ENCODE measurements at places on chromosomes 5 and 9.

- no peak for DNase-seq
Measured at GRCh38 chr5:73962801-73963425, 336.9 kb downstream of the ARHGEF28 start.

DNA sequence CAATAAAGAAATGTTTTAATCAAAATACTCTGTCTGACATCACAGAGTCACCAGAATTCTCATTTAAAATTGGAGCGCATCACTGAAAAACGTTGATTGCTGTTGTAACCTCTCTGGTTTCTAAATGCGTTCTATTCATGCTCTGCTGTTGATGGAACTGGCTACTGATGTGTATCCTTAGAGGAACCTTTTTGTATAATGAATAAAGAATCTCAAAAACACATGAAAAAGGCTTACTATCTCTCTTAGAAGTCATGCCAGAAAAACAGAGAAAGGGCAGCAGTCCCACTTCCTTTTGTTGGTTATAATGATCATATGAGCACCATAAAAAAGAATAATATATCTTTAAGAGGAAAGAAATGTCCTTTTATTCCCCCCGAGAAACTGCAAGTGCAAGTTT lies 615.5 kb downstream of the TLE1 start:
- DNase-seq, result no peak

DNA sequence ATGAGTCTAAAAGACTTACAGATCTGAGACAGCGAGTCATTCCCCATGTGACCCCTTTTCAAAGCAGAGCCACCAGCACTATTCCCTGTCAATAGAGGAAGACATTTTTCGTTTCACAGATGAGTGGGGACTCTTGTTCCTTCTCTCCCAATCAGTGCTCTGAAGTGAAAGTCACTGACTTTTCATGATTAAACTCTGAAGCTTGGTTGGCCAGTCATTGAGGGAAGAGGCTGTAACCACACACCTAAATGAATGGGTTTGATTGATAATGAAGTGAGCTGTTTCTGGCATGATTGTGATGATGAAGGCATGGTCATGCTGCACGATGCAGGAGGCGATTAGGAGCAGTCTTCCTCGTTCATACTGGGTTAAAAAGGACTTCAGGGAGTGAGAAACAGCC lies 171.9 kb downstream of the ZNF462 start:
- DNase-seq, result no peak

DNA sequence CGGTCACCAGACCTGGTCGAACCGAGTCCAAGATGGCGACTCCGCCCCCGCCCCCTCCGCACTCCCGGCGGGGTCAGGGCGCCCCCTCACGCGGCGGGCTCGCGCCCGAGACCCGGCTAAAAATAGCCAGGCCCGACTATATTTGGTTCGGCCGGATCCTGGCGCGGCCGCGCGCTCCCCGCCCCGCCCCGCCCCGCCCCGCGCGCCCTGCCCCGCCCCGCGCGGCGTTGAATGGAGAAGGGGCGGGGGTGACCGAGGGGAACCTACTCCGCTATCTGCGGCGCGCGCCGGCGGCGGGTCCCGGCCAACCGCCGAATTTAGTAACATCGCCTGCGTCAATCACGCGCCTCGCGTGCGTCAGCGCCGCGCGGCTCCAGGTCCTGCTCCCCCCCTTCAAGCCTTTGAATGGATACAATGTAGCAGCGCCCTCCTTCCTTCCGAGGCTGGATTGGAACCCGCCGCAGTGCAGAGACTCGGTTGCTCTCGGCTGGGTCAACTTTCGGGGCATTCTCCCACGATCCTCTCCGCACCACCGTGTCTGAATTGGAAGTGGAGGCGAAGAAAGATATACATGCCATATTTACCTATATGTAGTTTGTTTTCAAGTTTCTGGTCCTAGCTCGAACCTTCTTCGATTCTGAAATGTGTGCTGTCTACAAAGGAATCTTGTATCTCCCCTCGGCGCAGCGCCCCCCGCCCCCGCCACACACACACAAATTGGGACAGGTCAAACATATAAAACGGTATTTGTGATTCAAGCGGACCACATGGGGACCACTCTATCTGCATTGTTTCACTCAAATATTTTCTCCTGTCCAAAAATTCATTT lies 1.6 kb upstream of the NR4A3 start:
- DNase-seq, result peak; percentile 81

DNA sequence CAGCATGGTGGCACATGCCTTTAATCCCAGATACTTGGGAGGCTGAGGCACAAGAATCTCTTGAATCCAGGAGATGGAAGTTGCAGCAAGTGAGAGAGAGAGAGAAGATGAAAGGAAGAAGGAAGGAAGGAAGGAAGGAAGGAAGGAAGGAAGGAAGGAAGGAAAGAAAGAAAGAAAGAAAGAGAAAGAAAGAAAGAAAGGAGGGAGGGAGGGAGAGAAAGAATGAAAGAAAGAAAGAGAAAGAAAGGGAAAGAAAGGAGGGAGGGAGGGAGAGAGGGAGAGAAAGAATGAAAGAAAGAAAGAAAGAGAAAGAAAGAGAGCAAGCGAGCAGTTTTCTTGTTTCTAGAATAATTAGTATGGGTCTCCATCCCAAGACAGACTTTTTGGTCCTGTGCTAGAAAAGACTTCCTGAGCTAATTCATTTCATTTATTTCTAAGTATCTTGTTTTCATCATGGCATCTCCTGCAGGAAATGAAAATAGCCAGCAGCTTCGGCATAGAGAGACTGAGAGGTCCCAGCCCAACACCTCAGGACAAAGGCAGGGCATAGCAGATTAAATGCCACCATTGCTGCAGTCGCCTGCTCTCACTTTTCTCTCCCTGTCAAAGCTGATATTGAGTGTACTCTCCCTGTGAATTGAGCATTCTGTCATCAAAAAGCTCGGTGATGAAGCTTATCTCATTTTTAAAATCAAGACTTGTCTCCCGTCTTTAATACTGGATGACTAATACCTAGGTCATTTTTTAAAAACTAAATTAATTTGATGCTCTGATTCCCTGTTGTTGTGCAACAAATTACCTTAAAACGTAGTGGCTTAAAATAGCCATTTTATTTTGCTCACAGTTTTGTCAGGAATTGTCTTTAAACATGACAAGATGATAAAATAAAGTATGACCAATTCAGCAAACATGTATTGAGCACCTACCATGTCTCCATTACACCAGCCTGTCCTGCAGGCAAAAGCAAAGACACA lies 91.8 kb upstream of the ADRA1B start:
- no peak for DNase-seq

DNA sequence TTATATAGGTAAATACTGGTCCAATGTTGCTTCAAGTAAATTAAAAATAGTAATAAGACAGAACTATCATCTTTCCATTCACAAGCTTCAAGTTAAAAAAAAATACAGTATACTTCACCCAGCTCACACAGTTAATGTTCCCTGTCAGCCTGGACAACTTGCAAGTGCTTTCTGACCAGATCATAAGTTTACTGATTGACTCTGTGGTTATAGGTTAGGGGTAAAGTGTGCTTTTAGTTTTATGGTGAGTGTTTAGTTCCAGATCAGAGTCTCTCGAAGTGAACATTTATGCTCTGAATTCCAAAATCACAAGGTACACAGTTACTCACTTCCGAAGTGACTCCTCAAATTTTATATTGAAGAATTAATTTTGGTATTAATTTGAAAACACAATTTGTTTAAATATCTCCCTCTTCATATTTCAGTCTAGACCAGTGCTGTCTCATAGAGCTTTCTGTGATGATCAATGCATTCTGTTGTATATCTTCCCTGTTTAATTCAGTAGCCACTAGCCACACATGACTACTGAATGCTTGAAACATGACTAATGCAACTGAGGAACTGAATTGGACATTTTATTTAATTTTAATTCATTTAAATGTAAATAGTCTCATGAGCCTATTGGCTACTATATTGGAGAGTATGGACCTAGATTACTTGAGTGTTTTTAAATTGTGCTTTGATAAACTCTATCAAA lies 90.7 kb downstream of the MEF2C start:
- no peak for DNase-seq

DNA sequence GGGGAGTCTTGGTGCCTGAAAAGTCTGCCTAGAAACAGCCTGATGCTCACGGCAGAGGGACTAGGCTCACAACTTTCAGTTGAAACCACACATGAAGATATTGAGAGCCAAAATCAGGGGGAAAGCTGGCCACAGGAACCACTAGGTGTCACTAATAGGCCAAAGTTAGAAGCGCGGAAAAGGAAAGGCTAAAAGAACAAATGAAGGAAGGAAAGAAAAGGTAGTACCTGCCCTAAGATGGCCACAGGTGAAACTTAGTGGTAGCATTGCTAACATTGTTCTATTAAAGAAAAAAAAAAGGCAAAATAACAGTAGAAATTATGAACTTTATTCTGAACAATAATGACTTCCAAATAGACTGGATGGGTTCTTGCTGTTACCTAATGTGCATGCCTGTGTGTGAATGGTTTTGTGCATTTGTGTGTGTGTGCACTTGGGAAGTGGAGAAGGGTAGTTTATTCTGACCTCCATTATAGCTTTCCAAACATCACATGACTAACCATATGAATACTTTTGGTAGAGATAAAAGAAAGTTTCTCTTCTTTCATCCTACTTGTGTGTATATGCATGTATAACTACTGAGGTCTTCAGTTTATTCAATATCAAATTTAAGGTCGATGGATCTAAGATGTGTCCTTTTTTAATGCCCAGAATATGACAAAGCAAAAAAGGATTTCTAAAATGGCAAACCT lies 2.1 kb upstream of the RFESD start:
- peak; percentile 62 for DNase-seq

DNA sequence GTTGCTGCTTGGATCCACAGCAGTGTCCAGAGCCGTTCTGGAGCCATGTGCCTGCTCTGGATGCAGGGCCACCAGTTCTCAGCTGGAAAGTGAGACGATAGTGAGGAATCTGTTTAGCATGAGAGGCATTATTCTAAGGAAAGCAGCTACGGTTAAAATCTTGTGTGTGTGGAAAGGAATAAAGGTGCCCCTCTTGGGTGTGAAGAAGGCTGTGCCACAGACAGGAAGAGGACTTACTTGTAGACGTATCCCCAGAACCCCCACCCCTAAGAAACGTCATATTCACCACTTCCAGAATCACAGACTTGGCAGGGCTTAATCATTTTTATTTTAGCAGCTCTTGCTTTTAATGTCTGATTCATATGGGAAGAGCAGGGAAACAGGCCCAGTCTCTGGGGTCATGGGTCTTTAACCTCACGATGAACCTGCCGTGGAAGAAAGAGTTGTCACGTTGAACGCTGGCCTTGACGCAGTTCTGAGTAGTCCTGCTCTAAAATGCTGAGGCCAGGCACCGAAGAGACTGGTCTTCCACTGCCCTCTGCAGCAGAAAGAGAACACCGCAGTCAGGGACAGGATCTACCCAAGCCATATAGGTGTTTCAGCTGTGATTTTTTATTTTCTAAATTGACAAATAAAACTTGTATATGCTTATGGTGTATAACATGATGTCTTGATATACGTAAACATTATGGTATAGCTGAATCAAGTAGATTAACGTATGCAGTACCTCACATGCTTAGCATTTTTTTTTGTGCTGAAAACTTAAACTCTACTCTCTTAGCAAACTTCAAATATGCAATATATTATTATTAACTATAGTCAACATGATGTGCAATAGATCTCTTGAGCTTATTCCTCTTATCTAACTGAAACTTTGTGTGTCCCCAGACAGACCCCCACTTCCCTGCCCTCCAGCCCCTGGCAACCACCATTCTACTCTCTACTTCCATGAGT lies 38.8 kb downstream of the CARTPT start:
- DNase-seq, result peak; percentile 25

- DNase-seq, result no peak
Measured at GRCh38 chr9:76181781-76182180, 212.4 kb downstream of the RFK start.

- DNase-seq, result no peak
Measured at GRCh38 chr9:75531588-75531987, 358.9 kb upstream of the PCSK5 start.

GRCh38 chr9:35842795-35843194 lies 13.8 kb downstream of the TMEM8B start:
- no peak for DNase-seq

GRCh38 chr9:75389101-75389500 lies 300.8 kb downstream of the OSTF1 start:
- no peak for DNase-seq

GRCh38 chr5:1161833-1162229 lies 39.6 kb upstream of the SLC6A19 start:
- no peak for DNase-seq

- DNase-seq, result no peak
Measured at GRCh38 chr9:120767451-120767850, 25.8 kb downstream of the FBXW2 start.

DNA sequence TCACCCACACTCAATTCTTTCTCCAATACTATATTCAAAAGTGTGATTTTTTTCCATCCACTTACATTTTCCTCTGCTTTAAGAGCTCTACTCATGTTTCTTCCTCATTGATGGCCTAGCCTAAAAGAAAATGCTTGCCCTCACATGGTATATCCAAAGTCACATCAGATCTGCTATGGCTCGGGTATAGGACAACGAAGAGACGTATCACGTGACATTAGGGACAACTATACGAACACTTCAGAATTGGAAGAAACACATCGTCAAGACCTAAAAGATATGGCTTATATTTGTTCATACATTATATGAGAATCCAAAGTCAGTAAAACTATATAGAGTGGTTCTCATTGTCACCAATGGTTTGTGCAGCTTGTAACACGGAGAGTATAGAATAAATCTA lies 8.2 kb upstream of the ISL1 start:
- no peak for DNase-seq

DNA sequence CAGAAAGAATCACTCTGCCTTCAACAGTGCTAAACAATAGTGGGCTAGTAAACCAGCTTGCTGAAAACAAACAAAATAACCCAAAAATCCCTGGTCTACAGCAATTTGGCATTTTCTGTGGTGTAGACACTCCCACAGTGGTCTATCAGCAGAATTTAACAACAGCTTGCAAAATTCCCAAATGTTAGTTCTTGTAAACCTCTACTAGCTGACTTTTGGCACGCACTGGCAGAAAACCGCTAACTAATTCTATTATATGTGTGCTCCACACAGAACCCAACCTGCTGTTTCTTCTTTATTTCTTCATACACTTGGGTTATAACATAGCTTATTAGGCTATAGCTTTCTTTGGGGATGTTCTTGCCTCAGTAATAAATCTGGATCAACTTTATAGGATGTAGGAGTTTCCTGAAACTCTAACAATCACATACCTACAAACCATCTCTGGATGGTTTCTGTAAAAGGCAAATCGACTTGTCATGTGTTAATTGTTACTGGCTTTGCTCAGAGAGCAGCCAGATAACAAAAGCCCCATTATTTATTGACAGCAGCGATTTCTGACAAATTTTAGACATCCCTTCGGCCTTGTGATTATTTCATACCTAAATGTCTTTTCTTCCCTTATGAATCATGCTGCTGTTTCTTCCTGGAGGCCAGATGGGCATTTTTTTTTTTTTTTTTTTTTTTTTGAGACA lies 82.7 kb upstream of the NAA35 start:
- DNase-seq, result no peak

GRCh38 chr5:151079838-151080612 lies 809 bp downstream of the TNIP1 start:
- no peak for DNase-seq

DNA sequence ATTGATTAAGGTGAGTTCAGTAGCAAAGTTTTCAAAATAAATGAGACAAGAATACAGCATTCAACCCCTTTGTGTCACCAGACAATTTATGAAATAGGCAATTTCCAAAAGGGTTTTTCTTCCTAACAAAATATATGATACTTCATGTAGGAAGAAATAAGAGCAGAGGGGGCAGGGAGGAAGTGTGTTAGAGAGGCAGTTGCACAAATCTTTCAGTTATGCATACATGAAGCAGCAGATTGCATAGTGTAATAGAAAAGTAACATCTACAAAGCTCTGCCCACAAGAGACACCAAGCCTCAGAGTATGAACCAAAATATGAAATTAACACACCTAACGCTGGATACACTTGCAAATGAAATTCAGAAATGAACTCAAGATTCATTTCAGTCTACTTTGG lies 157.0 kb downstream of the DENND1A start:
- DNase-seq, result no peak

Data from activated naive CD4-positive, alpha-beta T cell treated with anti-CD3 and anti-CD28 coated beads, Interleukin-2, amount 50 U/mL, for 72 hours (primary cell).